ENCODE measurements at places on chromosomes 13 and 19.
A peak's percentile ranks its signal among the peaks of the same experiment; 100 is the strongest.

DNA sequence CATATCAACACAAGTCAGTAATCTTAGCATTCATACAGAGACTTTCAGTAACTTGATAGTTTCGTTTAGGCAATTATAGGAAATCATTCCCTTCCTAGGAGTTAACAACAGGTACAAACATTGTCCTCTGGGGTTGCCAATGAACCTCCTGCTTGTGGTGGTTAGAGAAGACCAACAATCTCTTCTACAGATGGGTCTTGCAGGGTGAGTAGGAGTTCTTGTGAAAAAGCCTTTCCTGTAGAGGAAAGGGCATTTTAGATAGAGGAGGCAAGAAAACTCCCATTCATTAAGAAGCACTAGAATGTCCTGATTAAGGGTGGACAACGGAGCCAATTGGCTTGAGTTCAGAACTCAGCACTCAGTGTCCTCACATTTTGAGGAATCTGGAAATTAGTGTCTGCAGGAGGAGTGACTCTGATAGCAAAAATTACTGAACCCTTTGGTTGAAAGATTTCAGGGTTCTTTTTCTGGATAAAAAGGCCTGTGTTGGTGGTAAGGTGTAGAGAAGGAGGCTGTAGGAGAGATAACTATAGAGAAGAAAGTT, 4.2 kb downstream of the WDFY2 start:
- DNase-seq = no peak

DNA sequence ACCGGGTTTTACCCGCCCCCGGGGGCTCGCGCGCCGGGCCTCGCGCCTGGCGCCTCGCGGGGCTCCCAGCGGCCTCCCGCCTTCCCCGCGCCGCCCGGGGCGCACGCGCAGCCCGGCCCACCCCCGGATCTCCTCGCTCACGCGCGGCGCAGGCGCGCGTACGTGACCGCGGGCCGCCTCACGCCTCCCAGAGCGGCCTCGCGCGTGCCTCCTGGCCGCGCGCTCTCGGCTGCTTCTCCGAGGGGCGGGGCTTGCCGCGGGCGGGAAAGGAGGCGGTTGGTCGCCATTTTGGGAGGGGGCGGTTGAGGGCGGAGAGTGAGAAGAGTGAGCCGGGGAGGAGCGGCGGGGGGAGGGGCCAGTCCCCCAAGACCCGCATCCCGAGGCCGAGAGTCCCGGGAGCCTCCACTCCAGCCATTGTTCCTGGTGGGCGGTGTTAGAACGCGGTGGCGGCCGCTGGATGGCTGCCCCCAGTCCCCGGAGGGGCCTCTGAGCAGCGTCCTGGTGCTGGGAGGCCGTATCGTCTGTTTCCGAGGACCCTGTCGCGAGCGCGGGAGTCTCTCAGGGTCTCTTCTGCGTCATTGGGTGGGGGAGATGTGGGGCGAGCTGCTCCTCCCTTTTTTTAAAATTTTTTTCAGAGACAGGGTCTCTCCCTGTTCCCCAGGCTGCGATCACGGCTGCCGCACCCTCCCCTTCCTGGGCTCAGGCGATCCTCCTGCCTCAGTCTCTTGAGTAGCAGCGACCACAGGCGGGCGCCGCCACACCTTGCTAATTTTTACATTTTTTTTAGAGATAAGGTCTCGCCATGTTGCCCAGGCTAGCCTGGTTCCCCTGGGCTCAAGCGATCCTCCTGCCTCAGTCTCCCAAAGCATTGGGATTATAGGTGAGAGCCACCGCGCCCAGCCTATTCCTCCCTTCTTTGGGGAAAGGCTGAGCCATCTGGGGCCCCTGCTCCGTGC, at the start of gene ZNF541:
Gene ZNF541, minus strand, starts transcription at position 78 of the 956 bp plus-strand sequence. CDS start 17,292 bp downstream, outside the sequence.
- no peak for DNase-seq

- DNase-seq = no peak
These were observed 6.1 kb downstream of the SLC35E1 start for GRCh38 chr19:16566161-16566560.

GRCh38 chr19:13073263-13073662, 29.4 kb downstream of the LYL1 start:
- DNase-seq = no peak

GRCh38 chr13:51162701-51163100, 51.6 kb upstream of the C13orf42 start:
- DNase-seq = no peak

- DNase-seq = no peak
These were observed 116.1 kb downstream of the LRCH1 start for GRCh38 chr13:46668931-46669525.

DNA sequence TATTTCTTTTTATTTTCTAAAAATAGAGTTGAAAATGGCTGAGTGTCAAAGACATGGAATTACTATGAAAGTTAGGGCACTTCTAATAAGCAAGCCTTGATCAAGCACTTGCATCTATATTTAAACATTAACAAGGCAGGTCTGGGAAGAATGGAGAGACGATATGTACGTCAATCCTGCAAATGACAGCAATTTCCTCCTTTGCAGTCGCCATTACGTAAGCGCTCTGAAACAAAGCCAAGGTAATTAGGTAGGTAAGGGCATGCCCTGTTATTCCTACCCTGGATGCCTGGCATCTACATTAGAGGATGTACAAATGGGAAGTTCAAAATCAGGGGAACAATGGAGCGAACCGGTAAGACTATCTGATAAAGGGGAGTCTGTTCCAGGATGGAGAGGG, 664.0 kb upstream of the ARGLU1 start:
- no peak for DNase-seq

GRCh38 chr19:51010066-51010795, 8.8 kb upstream of the KLK8 start:
- no peak for DNase-seq

GRCh38 chr19:5663904-5664303, 16.4 kb downstream of the MICOS13 start:
- DNase-seq = no peak

- DNase-seq = no peak
These were observed 1438.1 kb downstream of the UQCRFS1 start for GRCh38 chr19:27774827-27775226.

DNA sequence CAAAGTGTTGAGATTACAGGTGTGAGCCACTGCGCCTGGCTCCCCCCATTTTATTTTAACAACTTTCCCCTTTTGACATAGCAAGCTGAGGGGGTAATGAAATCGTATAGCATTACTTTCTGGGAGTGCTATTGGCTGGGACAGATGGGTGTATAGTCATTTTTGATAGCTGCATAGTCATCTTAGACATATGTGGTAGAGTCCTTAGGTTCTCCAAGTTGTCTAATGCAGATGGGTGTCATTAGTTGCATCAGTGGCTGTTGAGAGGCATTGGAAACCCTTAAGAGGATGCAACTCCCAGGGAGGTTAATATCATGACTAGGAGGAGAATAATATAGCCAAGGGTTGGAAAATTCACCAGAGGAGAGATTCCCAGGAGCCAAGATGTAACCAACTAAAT, 28.6 kb upstream of the PNMA8B start:
- no peak for DNase-seq

- DNase-seq = no peak
These were observed 58.0 kb downstream of the PIBF1 start for GRCh38 chr13:72839831-72840426.

GRCh38 chr13:83216479-83217245, 665.6 kb downstream of the SLITRK1 start:
- no peak for DNase-seq

GRCh38 chr13:111626371-111627305, 306.2 kb downstream of the TEX29 start:
- DNase-seq = no peak

GRCh38 chr13:26784704-26785639, 24.4 kb upstream of the GPR12 start:
- DNase-seq = no peak

GRCh38 chr19:57452307-57452706, 4.6 kb downstream of the VN1R1 start:
- DNase-seq = no peak

GRCh38 chr19:3062165-3063105, at the start of gene TLE5:
Gene TLE5 (minus strand): TSS chr19:3062495. CDS start chr19:3062200, 295 bp downstream.
- no peak for DNase-seq

DNA sequence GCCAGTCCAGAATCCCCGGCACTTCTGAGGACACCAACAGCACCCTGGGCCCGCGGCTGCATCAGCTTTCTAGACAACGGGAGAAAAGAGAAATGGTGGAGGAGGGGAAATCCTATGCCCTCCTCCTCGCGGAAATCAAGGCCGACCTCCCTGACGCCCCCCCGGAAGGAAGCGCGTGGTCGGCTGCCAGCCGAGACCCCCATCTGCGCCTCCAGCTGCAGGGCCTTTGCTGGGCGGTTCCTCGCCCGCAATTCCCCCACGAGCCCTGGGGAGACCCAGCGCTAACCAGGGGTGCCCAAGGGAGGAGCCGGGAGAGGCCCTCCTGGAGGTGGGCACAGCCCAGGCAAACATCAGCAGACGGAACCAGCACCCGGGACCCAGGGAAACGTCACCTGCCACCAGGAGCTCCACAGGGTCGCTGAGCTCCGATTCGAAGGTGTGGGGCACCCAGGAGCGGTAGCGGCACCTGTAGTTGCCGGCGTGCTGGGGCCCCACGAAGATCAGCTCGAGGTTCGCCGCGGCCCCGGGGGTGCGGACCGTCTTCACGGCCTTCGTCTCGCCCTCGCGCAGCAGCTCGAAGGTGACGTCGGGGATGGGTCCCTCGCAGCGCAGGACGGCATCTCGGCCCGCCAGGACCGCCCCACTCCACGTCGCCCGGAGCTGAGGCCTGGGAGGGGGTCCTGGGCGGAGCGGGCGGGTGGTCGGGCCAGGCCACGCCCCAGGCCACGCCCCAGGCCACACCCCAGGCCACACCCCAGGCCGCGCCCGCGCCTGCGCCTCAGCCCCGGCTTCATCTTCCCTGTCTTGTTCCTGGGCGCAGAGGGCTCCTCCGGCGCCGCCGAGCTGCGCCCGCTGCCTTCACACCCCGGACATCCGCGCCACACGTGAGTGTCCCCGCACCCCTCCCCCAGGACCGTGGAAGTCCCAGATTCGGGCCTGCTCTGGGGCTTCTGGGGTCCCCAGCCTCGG, 6.0 kb downstream of the A1BG start:
- peak; percentile 70 for DNase-seq

- no peak for DNase-seq
These were observed 121.9 kb downstream of the ESD start for GRCh38 chr13:46675016-46675415.

GRCh38 chr13:51396352-51396751, 56.5 kb downstream of the INTS6 start:
- no peak for DNase-seq

GRCh38 chr19:30123119-30123518, 181.1 kb downstream of the URI1 start:
- DNase-seq = no peak

DNA sequence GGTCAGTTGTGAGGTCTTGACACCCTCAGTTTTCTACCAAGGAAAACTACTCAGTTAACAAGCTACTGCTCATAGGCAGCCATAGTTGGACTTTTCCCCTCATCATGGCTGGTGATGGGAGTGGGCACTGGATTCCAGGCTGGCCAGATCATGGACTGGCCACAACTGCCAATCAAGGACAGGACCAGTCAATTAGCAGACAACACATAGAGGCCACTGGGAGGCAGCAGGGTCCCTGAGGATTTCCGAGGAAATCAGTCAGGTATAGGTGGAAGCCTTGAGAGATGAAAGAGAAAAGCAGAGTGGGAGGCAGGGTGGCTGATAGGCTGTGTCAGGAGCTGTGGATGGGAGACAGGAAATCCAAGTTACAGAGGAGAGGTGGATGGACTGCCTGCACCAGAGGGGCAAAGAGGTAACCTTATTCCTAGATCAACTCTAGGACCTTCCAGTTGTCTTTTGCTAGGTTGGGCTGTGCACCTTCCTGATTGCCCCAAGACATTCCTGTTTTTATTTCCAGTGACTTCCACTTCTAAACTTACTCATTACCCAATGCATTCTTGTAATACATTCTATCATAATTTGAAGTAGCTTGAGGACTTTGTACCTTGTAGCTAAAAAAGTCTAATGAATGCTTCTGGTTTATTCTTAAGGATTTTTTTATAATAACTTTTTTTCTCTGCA, 361.8 kb downstream of the KCNRG start:
- no peak for DNase-seq

DNA sequence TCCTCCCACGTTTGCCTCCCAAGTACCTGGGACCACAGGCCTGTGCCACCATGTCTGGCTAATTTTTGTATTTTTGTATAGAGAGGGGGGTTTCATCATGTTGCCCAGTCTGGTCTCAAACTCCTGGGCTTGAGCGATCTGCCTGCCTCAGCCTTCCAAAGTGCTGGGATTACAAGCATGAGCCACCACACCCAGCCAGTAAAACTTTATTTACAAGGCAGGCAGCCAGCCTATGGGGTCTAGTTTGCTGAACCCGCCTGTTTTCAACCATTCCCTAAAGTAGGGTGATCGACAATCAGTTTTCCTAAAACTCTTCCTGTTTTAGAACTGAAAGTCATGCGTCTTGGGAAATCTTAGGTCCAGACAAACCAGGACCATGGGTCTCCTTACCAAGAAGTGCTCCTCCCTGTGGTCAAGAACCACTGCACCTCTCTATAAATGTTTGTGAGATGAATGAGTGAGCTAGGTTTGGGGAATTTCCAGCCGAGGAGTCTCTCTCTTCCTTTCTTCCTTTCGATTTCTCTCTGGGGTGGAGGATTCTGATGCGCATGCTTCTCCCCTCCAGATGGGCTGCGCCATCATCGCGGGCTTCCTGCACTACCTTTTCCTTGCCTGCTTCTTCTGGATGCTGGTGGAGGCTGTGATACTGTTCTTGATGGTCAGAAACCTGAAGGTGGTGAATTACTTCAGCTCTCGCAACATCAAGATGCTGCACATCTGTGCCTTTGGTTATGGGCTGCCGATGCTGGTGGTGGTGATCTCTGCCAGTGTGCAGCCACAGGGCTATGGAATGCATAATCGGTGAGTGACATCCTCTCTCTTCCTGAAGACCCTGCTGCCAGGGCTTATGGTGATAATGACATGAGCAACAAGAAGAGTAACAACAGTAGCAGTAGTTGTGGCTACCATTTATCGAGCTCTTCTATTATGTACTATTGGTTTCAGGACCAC, 38.7 kb downstream of the ADGRE1 start:
- DNase-seq = no peak

GRCh38 chr13:30108216-30108912, 199.0 kb downstream of the KATNAL1 start:
- no peak for DNase-seq

DNA sequence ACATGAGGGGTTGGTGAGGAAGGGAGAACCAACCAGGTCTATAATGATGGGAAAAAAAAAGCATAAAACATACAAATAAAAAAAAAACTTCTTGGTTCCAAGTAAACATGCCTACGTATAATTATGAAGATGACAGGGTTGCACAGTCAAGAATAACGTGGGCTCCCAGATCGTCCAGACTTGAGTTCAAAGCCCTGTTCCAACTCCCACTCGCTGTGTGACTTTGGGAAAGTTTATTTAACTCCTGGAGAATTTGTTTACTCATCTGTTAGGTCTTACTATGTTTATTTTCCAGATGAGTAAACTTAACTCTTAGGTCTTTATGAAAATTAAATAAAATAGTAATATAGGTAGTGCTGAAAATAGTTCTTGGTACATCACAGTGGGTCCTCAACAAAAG, 13.8 kb downstream of the STARD13 start:
- DNase-seq = no peak

All from D721Med (cell line).